IMR-90 (cell line): ENCODE measurements at places on chromosomes 7 and 10.

DNA sequence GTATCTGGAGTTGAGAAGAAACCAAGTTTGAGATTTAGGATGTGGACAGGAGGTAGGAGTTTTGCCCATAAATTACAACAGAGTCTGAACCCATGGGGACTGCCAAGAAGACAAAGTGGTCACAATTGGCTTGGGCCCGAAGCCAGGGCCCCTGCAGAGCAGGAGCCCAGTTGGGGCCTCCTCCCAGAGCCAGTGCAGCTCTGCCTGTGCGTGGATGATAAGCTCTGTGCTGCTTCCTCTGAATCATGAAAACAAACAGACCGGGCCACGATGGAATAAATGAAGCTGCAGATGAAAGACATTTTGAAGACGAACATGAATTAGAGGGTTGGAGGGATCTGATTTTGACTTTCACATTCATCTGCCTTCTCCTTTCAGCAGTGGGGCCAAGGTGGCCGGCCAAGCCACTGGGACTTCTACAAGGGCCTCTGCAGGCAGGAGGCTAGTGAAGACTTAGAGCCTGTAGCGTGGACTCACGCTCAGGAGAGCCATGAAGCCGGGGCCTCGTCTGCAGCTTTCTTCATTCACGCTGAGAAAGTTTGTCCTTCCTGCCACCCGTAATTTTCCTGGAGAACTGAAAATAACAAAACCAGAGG lies 156.8 kb upstream of the LYZL1 start:
- DNase-seq = peak; percentile 19

DNA sequence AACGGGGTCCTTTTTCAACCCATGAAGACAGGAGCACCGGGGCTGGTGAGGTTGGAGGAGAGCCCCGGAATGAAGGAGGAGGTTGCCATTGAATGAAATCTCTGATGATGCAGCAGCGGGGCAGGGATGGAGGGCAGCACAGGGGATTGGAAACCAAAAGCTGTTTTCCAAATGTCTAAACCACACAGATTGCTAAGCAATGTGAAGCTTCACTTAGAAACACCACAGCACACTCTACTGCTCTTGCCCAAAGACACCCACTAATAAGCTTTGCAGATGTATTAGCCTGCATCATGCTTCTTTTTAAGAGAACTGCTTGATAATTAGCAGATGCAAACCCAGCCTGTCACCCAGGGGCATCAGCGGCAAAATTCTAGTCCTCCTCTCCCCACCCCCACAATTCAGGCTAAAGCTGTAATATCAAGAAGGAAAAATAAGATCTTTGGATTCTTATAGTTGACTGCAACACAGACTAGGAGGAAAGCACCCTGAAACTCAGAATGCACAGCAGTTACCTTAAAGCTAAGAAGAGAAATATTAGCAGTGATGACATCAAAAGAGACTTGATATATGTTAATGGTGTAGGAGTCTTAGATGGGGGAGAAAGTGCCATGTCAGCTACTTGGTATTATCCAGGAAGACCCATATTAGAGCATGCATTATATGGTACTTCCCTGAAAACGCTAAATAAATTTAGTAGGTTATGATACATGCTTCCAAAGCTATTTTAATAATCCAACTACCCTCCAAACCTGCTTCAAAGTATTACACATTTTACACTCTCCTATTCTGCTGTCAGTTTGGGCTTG lies 666.7 kb downstream of the KCNMA1 start:
- DNase-seq = no peak

- no peak for DNase-seq
Observed at GRCh38 chr7:5824297-5824610, 42.8 kb upstream of the RNF216 start.

DNA sequence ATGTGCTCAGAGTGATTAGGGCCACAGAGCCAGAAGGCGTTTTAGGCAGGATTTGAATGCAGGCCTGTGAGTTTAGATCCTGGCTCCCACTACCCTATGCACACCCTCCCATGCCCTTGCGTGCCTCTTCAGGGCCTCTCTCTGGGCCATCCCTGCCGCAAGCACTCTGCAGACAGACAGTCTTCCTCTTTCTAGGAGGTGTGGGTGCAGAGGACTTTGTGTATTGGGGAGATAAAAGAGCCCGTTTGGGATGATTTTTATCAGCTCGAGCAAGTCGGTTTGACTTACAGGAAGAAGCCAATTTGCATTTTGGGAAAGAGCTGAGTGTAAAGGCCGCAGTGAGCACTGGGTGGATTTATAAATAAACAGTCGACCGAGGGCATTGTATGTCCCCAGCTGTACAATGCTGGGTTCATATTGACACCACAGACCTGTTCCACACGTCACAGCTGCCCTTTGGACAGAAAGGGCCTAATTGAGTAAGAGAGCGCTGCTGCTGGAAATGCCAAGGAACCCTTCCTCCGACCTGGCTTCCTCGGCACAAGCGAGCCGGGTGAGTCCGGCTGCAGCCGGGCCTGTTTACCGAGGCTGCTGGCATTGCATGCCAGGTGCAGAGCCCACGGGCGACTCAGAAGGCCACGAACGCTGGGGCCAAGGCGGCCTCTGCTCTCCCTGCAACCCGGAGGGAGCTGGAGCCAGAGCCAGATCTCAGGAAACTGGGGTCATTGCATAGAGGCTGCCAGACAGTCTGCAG lies 25.1 kb downstream of the ZMIZ1 start:
- peak; percentile 81 for DNase-seq

- DNase-seq = no peak
Observed at GRCh38 chr10:30589441-30589840, 40.1 kb downstream of the LYZL2 start.

DNA sequence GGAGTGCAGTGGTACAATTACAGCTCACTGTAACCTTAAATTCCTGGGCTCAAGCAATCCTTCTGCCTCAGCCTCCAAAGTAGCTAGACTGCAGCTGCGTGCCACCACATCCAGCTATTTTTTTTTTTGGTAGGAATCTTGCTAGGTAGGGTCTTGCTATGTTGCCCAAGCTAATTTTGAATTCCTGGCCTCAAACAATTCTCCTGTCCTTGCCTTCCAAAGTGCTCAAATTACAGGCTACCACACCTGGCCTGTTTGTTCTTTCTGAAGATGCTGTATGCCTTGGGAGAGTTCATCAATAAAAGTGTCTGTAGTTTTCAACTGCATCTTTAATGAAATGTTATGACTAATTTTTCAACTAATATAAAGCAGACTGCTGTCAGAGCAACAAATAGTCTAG lies 452 bp downstream of the SAMD9 start:
- DNase-seq = no peak
